ENCODE measurements at places on chromosomes 4 and X.

DNA sequence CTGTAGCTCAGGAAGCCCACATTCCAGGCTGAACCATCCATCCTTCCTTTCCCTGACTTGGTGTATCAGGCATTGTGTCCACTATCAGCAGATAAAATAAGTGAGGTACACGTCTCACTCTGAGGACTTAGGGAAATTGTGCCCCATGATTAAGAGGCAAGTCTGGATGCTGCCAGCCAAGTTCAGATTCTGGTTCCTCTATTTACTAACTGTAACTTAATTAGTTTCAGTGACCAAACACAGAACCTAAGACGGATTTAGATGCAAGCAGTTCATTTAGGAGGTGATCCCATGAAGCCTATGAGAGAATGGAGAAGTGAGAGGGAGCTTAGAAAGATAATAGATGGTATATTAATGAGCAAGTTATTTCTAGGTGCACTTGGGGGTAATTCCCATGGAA lies 56.6 kb upstream of the PACRGL start:
- no peak for DNase-seq

GRCh38 chrX:38192007-38192810 lies 28.5 kb downstream of the SRPX start:
- DNase-seq: peak; percentile 38

DNA sequence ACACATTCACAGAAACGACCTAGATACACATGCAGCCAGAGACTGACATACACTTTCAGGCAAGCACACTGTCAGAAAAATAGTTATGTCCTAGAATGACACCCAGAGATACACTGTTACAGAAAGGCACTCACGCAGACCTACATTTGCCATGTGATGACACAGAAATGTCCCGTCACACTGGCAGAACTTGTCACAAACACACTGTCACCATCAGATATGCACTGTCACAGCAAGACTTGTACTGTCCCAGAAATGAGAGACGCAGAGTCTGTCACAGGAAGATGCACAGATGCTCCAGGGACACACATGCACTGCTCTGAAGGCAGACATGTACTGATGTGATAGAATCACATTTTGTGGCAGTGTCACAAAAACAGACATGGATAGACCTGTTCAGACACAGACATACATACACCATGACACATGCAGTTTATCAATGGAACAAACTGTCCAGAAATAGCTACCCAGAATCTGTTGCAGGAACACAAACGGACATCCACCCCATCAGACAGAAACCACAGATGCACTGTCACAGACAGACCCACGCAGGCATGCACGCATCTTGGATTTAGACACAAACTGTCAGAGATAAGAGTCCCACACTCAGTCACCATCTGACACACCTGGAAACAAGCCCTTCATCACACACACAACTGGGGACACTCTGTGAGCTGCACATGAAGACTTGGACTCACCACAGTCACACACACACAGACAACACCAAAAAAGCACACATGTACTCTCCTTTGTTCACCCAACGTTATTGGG lies 1.3 kb upstream of the PIM2 start:
- no peak for DNase-seq

GRCh38 chr4:42501624-42502401 lies 104.5 kb downstream of the SHISA3 start:
- no peak for DNase-seq

DNA sequence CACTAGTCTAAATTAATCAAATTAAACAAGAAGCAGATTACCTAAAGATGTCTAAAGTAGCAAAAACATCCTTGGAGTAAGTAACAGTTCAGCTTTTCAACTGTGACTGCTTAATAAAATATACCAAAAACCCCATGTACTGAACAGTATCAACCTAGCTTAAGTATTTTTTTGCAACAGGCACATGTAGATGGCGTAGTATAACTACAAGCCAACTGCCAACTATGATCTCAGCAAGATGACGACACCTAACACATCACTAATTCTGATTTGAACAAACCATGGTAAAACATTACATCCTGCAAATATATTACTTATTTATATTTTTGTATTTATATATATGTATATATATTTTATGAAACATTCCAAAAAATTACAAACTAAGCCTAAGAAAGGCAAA lies 24.5 kb downstream of the DHX15 start:
- peak; percentile 26 for DNase-seq

DNA sequence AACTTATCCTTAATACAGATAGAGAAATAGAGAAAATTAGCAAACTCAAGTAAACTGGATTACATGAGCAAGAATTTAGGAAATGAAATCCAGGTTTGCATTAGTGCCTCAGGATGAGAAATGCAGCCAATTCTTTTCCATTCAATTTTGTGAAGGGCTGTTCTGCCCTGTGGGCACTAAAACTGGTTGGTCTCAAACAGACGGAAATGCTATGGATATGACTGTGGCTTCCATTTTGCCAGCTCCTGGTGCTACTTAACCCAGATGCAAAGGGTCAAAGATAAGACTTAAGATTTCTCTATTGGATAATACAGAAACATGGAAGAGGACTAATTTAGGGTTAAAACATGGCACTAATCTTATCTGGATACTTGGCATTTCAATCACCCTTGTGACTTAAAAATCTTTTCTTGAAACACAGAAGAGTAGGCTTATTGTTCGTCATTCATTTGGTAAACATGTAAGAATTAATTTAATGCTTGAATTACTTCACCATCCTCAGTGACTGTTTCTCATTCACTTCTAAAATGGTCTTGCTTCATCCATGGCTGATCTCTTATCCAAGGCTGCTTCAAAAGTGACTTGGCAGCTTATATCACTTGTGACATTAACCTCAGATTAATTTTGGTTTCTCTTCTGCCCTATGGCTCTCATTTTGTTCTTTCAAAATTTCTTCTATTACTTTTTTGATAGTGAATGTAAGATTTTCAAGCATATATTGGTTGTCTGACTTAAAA lies 1008.7 kb downstream of the GLUD2 start:
- no peak for DNase-seq

DNA sequence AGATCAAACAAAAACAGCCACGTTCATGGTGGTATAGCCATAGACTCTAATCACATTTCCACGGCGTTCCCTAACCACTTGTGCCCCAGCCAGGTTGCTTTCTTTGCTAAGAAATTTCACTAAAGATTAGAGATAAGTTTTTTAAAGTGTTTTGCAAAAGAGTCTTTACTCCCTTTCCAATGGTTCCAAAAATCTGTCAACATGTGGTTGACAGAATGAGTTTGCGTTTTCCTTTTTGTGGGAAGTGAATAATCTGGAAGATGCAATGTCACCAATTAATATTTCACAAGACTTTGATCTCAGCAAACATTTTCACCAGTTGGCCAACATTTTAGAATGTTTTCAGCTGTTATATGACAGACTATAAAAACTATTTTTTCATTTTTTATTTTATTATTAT lies 35.3 kb downstream of the CXCL1 start:
- no peak for DNase-seq

GRCh38 chrX:131305926-131306325 lies 16.8 kb upstream of the IGSF1 start:
- no peak for DNase-seq

GRCh38 chr4:159205466-159205865 lies 102.6 kb downstream of the RAPGEF2 start:
- no peak for DNase-seq

- no peak for DNase-seq
Observed at GRCh38 chrX:78839711-78840110, 92.2 kb downstream of the LPAR4 start.

DNA sequence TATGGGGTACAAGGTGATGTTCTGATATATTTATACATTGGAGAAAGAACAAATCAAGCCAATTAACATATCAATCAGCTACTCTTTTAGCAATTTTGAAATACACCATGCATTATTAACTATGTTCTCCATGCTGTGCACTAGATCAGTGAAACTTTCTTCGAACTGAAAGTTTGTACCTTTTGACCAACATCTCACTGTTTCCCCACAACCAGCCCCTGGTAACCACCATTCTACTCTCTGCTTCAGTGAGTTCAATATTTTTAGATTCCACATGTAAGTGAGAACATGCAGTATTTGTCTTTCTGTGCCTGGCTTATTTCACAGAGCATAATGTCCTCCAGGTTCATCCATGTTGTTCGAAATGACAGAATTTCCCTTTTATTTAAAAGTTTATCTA lies 246.1 kb upstream of the VCX start:
- no peak for DNase-seq

DNA sequence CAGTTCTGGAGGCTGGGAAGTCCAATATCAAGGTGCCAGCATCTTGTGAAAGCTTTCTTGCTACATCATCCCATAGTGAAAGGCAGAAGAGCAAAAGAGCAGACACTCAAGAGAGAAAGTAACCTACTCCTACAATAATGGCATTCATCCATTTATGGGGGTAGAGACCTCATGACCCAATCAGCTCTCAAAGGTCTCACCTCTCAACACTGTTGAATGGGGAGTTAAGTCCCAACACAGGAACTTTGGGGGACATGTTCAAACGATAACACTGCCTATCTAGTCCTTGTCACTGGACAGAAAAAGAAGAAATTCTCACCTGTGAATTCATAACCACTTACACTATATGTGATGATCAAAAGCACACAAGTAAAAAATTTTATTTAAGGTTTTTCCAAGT lies 6.6 kb upstream of the NFKB1 start:
- DNase-seq: no peak

DNA sequence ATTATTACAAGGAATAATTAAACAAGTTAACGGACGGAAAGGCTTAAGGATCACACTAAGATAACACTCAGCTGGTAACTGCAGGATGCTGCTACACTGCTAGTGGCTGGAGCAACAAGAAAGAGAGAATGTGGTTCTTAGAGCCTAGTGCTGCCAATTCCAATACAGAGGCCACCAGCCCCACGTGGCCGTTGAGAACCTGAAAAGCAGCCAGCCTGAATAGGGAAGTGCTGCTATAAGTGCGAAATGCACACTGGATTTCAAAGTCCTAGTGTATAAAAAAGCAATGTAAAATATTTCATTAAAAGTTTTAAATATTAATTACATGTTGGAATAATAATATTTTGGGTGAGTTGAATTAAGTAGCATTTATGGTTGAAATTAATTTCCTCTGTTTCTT lies 257.3 kb upstream of the TAPT1 start:
- DNase-seq: no peak

DNA sequence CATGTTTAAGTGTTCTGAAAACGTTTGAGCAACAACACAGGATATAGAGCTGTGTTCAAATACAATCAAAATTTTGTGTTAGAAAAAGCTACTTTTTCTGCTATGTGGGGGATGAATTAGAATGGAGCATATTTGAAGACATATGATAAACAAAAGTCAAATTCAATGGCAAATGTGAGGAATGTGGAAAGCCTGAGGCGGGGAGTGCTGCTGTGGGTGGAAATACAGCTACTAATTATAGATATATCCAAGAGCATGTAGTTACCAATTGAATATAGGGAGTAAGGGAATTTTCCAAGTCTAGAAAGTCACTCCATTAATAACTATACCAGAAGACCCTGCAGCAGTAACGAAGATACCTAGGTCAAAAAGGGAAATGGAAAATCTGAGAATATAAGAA lies 2370.4 kb upstream of the TENM3 start:
- DNase-seq: no peak

DNA sequence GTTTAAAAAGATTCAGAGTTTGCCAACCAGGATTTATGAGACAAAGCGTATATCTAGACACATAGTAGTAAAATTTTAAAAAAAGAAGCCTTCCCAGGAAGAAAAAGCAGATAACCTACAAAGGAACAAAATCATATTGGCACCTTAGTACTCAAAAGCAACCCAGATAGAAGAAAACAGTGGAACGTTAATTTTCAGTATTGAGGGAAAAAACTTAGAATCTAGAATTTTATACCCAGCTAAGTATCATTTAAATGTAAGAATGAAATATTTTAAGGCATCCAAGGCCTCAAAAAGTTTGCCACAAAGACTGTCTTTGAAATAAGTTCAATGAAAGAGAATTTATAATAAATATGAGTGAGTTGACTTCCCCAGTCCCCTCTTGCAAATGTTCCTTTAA lies 96.5 kb upstream of the EOLA2 start:
- no peak for DNase-seq

GRCh38 chrX:40581336-40581920 lies 658 bp downstream of the ATP6AP2 start:
- DNase-seq: peak; percentile 29

GRCh38 chrX:153634832-153635231 lies 12.2 kb upstream of the DUSP9 start:
- DNase-seq: no peak

GRCh38 chrX:115345615-115346014 lies 56.1 kb downstream of the LUZP4 start:
- no peak for DNase-seq

GRCh38 chrX:68865926-68866325 lies 37.1 kb downstream of the EFNB1 start:
- DNase-seq: no peak

- no peak for DNase-seq
Observed at GRCh38 chrX:6029014-6029413, 199.7 kb downstream of the NLGN4X start.

- peak; percentile 9 for DNase-seq
Observed at GRCh38 chr4:165874791-165875371, 1.8 kb downstream of the TLL1 start.
